HCT116 (cell line): ENCODE measurements at places on chromosomes 5 and 9. TPM values are rescaled to one million over a fixed set of nuclear protein-coding genes. Genes with fewer than 3 reads are reported as not detected.

DNA sequence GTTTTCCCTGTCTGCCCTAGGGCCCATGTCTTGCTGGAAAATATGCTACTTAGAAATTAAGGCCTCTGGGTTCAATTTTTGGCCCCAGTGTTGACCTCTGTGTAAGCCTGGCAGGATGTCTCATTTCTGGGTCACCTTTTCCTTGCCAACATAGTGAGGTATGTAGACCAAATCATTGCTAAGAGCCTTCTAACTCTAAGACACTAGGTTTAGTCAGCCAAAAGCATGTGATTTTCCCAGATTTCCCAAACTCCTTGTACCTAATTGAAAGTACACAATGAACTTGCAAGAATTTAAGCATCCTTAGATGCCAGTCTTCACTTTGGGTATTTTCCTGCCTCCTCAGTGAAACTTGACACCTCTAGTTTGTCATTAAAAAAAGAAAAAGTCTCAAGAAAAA, 77.0 kb downstream of the GALNT10 start:
- DNase-seq: no peak
- no peak overlapping the region for H3K4me3 ChIP-seq
- no peaks in the 10 kb centered on the region for H3K36me3 ChIP-seq

The INSYN2B gene
- total RNA-seq: not detected

- no peak overlapping the region for H3K27ac ChIP-seq
- no peaks in the 10 kb centered on the region for H3K36me3 ChIP-seq
- H3K4me1 ChIP-seq: no peaks in the 10 kb centered on the region
- no peak for DNase-seq
- H3K27me3 ChIP-seq: no peaks in the 10 kb centered on the region
Observed at GRCh38 chr9:100084128-100084453, 14.7 kb downstream of the ERP44 start.

GRCh38 chr5:158593925-158594324, 505.8 kb downstream of the EBF1 start:
- no peak overlapping the region for H3K27ac ChIP-seq
- no peaks in the 10 kb centered on the region for H3K27me3 ChIP-seq
- no peak overlapping the region for H3K4me3 ChIP-seq
- no peaks in the 10 kb centered on the region for H3K36me3 ChIP-seq
- no peak for DNase-seq

DNA sequence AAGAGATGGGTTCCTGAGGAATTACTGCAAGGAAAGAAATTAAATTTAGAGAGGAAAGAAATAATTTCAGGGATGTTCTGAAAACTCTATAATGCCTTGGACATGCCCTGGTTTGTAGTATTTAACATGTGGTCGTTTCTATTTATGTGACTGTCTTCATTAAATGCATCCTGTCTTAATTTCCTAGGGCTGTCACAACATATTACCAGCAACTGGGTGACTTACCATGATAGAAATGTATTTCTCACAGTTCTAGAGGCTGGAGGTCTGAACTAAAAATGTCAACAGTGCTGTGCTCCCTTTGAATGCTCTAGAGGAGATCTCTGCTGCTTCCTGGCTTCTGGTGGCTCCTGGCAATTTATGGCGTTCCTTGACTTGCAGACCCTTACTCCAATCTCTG, 287.7 kb downstream of the FBXL7 start:
- H3K4me1 ChIP-seq: no peaks in the 10 kb centered on the region
- no peak overlapping the region for H3K4me3 ChIP-seq
- H3K36me3 ChIP-seq: no peaks in the 10 kb centered on the region
- no peak overlapping the region for H3K27ac ChIP-seq
- DNase-seq: no peak

GRCh38 chr5:2529371-2530092, 221.9 kb downstream of the IRX2 start:
- no peaks in the 10 kb centered on the region for H3K27me3 ChIP-seq
- H3K4me1 ChIP-seq: no peaks in the 10 kb centered on the region
- H3K4me3 ChIP-seq: no peak overlapping the region
- no peak for DNase-seq

DNA sequence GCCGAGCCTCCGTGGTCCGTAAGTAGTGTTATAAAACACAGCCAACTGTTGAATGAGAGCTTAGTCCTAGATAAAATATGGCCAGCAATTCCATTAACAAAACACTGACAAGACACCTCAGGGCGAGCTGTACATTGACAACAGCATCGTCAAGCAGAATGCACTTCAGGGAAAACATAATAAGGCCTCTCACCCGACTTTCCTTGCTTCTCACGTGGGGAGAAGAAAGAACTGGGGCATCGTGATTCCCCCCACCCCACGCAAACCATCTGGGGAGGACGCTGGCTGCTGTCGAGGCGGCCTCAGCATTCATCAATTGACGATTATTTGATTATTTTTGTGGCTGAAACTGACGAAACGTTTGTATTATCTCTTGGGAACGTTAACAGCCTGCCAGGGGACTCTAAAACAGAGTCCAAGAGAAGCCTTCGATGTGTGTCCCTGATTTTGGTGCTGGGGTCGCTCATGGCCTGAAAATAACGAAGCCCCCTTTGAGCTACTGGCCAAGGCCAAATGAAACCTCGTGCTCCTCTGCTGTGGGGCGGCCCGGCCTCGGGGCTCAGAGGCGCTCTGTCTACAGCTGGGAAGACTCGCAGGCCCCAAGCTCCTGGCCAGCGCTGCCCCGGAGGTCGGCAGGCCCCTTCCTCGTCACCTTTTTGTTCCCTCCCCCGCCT, 464 bp downstream of the GDF9 start:
- no peaks in the 10 kb centered on the region for H3K27me3 ChIP-seq
- H3K27ac ChIP-seq: peak overlapping the region; percentile 70
- no peak for DNase-seq
- peaks cover 4% of the 10 kb centered on the region for H3K4me1 ChIP-seq

- no peaks in the 10 kb centered on the region for H3K36me3 ChIP-seq
- no peaks in the 10 kb centered on the region for H3K27me3 ChIP-seq
- H3K27ac ChIP-seq: no peak overlapping the region
- H3K4me3 ChIP-seq: no peak overlapping the region
- H3K4me1 ChIP-seq: no peaks in the 10 kb centered on the region
Observed at GRCh38 chr5:60076746-60077145, 183.2 kb upstream of the PDE4D start.

- no peak overlapping the region for H3K27ac ChIP-seq
- DNase-seq: no peak
- H3K4me1 ChIP-seq: no peaks in the 10 kb centered on the region
- H3K36me3 ChIP-seq: no peaks in the 10 kb centered on the region
- H3K4me3 ChIP-seq: no peak overlapping the region
- peaks cover 26% of the 10 kb centered on the region; the same call in 1 of the 2 replicates for H3K27me3 ChIP-seq
Observed at GRCh38 chr9:114921171-114921570, 9.2 kb downstream of the TNFSF8 start.

The PCDHAC2 gene
- total RNA-seq: 3.2 TPM

DNA sequence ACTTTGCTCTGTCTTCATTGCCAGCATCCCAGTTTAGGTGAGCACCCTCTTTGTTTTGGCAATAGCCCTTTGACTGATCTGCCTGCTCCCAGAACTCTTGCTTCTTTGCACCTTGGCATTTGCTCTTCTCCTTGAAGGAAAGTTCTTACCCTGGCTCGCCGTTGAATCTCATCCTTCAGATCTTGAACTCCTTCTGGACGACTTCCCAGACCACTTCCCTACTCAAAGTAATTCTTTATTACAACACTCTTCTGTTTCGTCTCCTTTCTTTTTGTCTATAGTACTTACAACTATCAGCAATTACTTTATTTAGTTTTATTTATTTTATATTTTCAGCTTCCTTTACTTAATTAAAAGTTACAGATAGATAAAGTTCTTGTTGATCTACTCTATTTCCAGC, 1510.1 kb downstream of the MAT2B start:
- DNase-seq: no peak
- H3K27me3 ChIP-seq: no peaks in the 10 kb centered on the region
- no peak overlapping the region for H3K4me3 ChIP-seq
- no peaks in the 10 kb centered on the region for H3K4me1 ChIP-seq
- H3K36me3 ChIP-seq: no peaks in the 10 kb centered on the region
- no peak overlapping the region for H3K27ac ChIP-seq

The IFNK gene
- total RNA-seq: not detected

The AHRR gene
- 12.7 TPM for total RNA-seq
